ENCODE measurements at places on chromosomes 1 and 21. TPM values are rescaled to one million over a fixed set of nuclear protein-coding genes. Genes with fewer than 3 reads are reported as not detected.

IL19 gene
- not detected for total RNA-seq

RNU1-1 gene
- total RNA-seq = 34,682 TPM

SLC25A34 gene
- 0.49 TPM for total RNA-seq

CAMSAP2 gene
- total RNA-seq = 36.9 TPM

GNAT2 gene
- total RNA-seq = not detected

RNF186 gene
- not detected for total RNA-seq

ARID4B gene
- total RNA-seq = 62.9 TPM

SLC45A1 gene
- 0.49 TPM for total RNA-seq

CFHR3 gene
- 0.39 TPM for total RNA-seq

FCGR3B gene
- total RNA-seq = 14.3 TPM

PGLYRP4 gene
- 4.3 TPM for total RNA-seq

FCRLB gene
- 0.39 TPM for total RNA-seq

PCSK9 gene
- total RNA-seq = 11.1 TPM

KRTAP6-2 gene
- not detected for total RNA-seq

SRSF11 gene
- 192 TPM for total RNA-seq

ANKRD35 gene
- total RNA-seq = 12.9 TPM

ATP6V1G3 gene
- total RNA-seq = not detected

NUDT17 gene
- 2.5 TPM for total RNA-seq

GCSAML gene
- 1.1 TPM for total RNA-seq

TENT5C gene
- 42.5 TPM for total RNA-seq

PAQR6 gene
- total RNA-seq = 0.79 TPM

LBR gene
- total RNA-seq = 64.8 TPM

TTC22 gene
- 3.6 TPM for total RNA-seq

PEAR1 gene
- total RNA-seq = 5.5 TPM

KCNA3 gene
- total RNA-seq = 0.30 TPM

ELOA gene
- total RNA-seq = 19.5 TPM

ZDHHC18 gene
- 6.5 TPM for total RNA-seq

WNT4 gene
- total RNA-seq = 4.2 TPM

TFF2 gene
- not detected for total RNA-seq

WNT2B gene
- 4.7 TPM for total RNA-seq

DISP1 gene
- total RNA-seq = 5.1 TPM

IQGAP3 gene
- total RNA-seq = 8.6 TPM

RNF115 gene
- total RNA-seq = 14.4 TPM

TNNI3K gene
- total RNA-seq = 3.1 TPM

RIPPLY3 gene
- 0.20 TPM for total RNA-seq

S100A1 gene
- total RNA-seq = 5.6 TPM

DIO1 gene
- total RNA-seq = not detected

B4GALT3 gene
- total RNA-seq = 15.6 TPM

HEYL gene
- 5.2 TPM for total RNA-seq

S100A12 gene
- 63.8 TPM for total RNA-seq

SELE gene
- 14.0 TPM for total RNA-seq

Measured in skin of body (tissue), 3 donors.